ENCODE measurements at places on chromosomes 4 and X. TPM values are rescaled to one million over a fixed set of nuclear protein-coding genes. Genes with fewer than 3 reads are reported as not detected.

Gene IL1RAPL1
- 4.2 TPM for polyA plus RNA-seq

Gene CXCL1
- polyA plus RNA-seq: not detected

Gene FSTL5
- polyA plus RNA-seq: 0.59 TPM

Gene SPANXA1
- not detected for polyA plus RNA-seq

Gene MYOZ2
- 45.1 TPM for polyA plus RNA-seq

Gene SPATA18
- polyA plus RNA-seq: 8.0 TPM

Gene CTAG1A
- polyA plus RNA-seq: not detected

Gene VCX2
- polyA plus RNA-seq: not detected

Gene JADE3
- 7.0 TPM for polyA plus RNA-seq

Gene ATP1B4
- polyA plus RNA-seq: not detected

Gene PLAC8
- 1.9 TPM for polyA plus RNA-seq

Gene ODAPH
- polyA plus RNA-seq: 0.16 TPM

Gene SMS
- 403 TPM for polyA plus RNA-seq

Gene LRIT3
- 0.12 TPM for polyA plus RNA-seq

Gene GPR34
- polyA plus RNA-seq: 0.34 TPM

Gene DGKK
- polyA plus RNA-seq: 0.47 TPM

Gene HEPH
- 109 TPM for polyA plus RNA-seq

Gene HELT
- polyA plus RNA-seq: not detected

Gene CFAP47
- not detected for polyA plus RNA-seq

Gene CENPVL2
- polyA plus RNA-seq: 1.6 TPM

Gene DMP1
- polyA plus RNA-seq: not detected

Gene BCAP31
- 189 TPM for polyA plus RNA-seq

Gene UGT2B15
- polyA plus RNA-seq: not detected

Gene SSX2
- polyA plus RNA-seq: not detected

Gene PCDH7
- 79.7 TPM for polyA plus RNA-seq

Gene ADGRL3
- 2.4 TPM for polyA plus RNA-seq

Gene ARHGAP6
- 10.5 TPM for polyA plus RNA-seq

Gene KCND1
- polyA plus RNA-seq: 3.1 TPM

Gene BCORL1
- 13.6 TPM for polyA plus RNA-seq

Gene UFSP2
- 50.6 TPM for polyA plus RNA-seq

Gene NPNT
- polyA plus RNA-seq: 26.7 TPM
